Activated CD8-positive, alpha-beta memory T cell treated with anti-CD3 and anti-CD28 coated beads for 1 hour (primary cell): ENCODE measurements at places on chromosomes 4 and X.

- no peak for DNase-seq
Observed at GRCh38 chrX:19064175-19064574, 58.1 kb downstream of the ADGRG2 start.

DNA sequence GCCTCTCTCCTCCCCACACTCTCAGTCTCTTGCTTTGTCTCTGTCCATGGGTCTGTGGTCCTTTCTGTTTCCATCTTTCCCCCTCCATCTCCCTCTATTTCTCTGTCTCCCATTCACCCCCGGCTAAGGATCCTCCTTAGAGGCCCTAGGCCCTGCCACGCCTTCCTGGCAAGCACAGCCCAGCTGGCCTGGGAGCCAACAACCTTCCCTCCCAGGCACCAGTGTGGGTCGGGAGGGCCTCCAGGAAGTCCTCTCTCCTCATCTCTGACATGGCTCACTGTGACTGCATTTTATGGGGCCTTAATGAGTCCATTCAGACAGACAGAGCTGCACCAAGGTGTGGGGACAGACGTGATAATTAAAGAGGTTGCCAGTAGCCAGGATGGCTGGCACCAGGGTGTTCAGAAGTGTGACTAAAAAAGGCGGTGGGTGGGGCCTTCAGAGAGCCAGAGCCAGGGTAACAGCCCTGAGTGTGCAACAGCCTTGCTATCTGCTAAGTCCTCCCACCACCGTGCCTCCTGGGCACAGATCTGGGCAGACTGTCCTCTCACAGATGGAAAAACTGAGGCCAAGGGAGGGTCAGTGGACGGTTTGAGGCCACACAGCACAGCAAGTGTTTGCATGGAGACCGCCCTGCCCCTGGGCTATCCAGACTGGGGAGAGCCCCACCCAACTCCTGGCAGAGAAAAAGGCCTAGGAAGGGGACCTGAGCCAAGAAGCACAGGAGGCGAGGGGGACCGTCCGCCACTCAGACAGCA, 31.5 kb downstream of the BLOC1S4 start:
- no peak for DNase-seq

DNA sequence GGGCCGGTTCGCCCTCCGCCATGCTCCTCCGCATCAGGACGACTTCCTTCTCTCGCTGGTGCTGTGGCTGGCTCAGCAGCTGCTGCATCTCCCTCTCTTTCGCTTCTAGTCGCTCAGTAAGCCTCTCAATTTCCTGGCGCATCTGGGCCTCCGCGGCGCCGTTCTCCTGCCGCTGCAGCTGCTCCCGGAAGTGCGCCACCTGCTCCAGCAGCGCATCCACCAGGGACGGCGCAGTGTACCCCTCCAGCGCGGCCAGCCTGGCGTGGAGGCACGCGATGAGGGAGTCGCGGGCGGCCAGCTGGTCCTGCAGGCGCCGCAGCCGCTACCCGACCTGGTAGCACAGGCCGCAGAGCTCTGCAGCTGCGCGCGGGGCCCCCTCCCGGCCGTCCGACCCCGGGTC, 97.4 kb upstream of the MED14 start:
- DNase-seq, result no peak

DNA sequence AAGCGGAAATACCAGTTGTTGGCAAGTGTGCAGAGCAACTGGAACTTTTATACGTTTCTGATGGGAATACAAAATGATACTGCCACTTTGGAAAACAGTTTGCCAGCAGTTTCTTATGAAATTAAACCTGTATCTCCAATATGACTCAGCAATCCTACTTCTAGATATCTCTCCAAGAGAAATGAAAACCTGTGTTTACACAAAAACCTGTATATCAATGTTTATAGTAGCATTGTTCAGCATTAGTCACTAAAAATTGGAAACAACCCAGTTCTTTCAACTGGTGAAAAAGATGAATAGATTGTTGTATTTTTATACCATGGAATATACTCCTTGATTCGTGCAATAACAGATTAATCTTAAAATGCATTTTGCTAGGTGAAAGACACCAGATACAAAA, 26.8 kb downstream of the ATP7A start:
- no peak for DNase-seq

DNA sequence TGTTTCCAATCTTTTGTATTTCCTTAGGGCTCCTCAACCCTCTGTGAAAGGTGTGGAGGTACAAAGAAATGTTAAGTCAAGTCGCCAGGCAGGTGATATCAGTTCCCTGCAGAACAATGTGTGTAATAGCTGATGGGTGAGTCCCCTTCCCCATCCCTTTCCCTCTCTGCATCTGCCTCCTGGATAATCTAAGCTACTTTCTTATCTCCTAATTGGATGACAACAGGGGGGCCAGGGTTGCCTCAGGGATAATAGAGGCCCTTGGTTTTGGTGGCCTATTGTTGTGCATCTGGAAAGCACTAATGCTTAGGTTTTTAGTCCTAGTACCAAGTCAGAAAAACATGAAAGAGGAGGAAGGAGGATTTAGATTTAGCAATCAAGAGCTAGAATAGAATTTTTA, 29.1 kb downstream of the MAGED1 start:
- no peak for DNase-seq

- DNase-seq, result no peak
Observed at GRCh38 chr4:97498875-97499274, 644.4 kb downstream of the STPG2 start.

- no peak for DNase-seq
Observed at GRCh38 chrX:1316527-1316926, 20.1 kb upstream of the IL3RA start.

DNA sequence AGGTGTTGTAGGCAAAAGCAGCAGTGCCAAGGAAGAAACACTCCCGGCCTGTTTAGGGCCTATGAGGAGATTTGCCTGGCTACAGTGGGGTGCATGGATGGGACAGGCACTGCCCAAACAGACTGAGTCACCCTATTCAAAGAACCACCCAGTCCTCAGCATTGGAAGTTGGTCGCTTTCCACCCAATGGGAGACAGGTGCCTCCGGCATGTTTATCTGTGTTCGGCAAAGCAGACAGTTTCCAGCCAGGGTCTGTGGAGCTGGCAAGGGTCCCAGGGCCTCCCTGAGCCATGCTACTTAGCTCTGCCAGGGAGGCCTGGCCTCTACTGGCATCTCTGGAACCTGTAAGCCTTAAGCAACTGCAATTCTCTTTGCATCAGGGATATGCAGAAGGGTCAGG, 165.1 kb upstream of the ATP6AP2 start:
- DNase-seq, result no peak
